ENCODE measurements at places on chromosomes 11 and 22.

- no peak for DNase-seq
These were observed 1.7 kb upstream of the ME3 start for GRCh38 chr11:86673872-86674750.

DNA sequence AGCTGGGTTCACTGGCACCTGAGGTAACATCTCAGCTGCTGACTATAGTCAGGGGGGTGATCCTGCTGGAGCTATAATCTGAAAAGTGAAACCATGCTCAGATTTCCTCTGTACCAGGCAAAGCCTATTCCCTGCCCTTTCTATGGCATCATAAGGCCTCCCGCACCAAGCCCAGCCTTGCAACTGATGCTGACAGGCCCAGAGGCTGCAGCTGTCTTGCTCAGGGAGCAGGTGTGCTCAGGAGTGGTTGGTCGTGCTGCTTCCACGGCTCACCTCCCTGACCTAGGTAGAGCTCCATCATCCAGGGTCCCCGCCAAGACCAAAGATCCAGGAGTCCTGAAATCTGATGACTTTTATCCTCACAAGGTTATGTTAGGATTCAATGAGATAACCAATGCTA lies 121.7 kb downstream of the FEZ1 start:
- no peak for DNase-seq

DNA sequence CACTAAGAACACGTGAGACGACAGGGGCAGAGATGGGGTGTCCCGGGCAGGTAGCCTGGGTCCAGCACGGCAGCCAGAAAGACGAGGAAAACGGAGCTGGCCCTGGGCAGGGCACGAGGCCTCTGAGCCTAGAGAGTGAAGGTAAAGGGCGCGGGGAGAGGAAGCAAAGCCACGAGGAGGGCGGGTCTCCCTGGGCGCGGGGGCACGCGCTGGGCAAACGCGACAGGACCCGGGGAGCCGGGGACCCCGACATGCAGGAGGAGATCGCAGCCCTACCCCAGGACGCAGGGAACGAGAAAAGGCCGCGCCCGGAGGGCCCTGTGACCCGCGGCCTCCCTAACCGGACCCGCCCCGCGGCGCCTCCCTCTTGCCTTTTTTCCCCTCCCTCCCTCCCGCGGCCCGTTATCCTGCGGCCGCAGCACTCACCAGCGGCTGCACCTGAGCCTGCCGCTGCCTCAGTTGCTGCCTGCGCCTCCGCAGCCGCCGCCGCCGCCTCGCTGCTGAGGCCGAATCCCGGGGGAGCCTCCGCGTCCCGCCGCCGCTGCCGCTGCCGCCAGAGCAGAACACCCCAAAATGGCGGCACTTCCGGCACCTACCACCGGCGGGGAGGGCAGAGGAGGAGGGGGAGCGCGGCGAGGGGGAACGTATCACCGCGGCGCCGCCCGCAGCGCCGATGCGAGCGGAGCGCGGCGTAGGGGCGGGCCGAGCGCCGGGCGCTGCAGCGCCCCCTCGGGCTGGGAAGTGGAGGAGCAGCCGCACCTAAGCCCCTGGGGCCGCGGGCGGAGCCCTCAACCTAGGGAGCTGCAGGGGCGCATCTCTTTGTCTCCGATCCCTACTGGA lies at the start of gene CELF1:
TSS of gene CELF1 (minus strand) at position 567 of the 840 bp plus-strand sequence. CDS start 53,609 bp downstream, outside the sequence.
- DNase-seq, result peak; percentile 80

DNA sequence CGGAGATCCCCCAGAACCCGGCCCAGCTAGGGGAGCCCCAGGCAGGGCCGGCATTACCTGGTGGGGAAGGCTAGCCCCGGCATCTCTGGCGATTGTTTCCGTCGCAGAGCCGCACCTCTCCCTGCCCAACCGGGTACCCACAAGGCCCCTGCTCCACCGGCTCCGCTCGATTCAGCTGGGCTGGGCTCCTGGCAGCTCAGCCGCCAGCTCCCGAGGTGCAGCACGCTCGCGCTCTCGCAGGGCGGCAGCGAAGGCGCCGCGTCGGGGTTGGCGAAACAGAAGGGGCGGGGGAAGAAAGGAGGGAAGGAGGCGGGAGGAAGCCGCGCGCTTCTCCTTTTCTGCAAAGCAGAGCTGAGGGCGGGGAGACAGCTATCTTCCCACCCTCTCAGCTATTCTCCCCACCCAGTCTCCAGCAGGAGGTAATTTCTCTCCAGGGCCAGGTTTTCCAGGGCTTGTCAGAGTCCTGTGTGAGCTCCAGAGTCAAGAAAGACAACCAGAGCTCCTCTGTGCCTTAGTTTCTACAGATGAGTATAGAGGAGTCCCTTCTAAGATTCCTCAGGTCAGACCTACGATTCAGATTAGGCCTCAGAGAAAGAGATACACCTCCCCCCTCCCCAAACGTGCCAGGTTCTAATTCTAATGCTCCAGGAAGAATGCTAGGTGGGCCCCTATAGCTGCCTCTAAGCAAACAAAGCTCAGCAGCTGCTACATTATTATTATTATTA lies 62.0 kb downstream of the PAK1 start:
- DNase-seq, result peak; percentile 87

- no peak for DNase-seq
These were observed 1.8 kb downstream of the IGF2 start for GRCh38 chr11:2137202-2138067.

GRCh38 chr22:30372915-30373314 lies 14.3 kb downstream of the RNF215 start:
- DNase-seq, result no peak

- no peak for DNase-seq
These were observed 34.5 kb upstream of the SEZ6L start for GRCh38 chr22:26134654-26135330.

GRCh38 chr11:72989727-72990126 lies 152.4 kb downstream of the FCHSD2 start:
- no peak for DNase-seq

DNA sequence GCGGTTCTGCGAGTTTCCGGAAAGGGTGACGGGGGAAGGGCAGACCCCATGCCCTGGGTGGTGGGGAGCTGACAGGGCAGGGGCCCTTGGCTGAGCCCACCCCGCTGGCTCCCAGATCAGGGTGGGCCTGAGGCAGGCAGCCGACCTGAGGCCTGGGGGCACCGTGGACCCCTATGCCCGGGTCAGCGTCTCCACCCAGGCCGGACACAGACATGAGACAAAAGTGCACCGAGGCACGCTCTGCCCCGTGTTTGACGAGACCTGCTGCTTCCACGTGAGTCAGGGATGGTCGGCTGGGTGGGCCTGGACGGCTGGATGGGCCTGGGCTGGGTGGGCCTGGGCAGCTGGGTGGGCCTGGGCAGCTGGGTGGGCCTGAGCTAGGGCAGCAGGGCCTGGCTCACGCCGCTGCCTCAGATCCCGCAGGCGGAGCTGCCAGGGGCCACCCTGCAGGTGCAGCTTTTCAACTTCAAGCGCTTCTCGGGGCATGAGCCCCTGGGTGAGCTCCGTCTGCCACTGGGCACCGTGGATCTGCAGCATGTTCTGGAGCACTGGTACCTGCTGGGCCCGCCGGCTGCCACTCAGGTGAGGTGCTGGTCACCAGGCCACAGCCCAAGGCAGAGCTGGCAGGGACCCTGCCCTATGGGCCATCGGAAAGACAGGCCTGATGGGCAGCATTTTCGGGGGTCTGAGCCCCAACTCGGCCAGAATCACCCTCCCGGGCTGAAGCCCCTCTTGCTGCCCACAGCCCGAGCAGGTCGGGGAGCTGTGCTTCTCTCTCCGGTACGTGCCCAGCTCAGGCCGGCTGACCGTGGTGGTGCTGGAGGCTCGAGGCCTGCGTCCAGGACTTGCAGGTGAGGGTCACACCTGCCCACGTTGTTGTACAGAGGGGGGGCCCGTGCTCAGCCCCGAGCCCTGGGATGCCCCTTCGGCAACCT lies 1.5 kb downstream of the SYT8 start:
- no peak for DNase-seq

DNA sequence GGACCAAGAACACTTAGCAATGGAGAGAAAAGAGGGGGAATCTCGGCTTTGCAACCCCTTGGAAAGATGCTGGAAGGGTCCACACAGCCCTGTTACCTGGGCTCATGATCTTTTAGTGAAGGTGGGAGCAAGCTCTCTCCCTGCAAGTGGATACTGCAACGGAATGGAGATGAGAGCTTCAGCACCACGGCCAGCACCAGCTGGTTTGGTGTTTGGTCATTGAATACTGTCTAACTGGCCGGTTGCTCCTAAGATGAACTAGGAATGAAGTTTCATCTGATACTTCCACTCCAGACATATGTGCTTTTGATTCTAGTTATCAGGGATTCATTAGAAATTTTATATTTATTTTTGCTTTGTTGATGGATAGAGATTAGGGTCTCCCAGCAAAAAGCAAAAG lies 16.3 kb downstream of the HTR3A start:
- no peak for DNase-seq

DNA sequence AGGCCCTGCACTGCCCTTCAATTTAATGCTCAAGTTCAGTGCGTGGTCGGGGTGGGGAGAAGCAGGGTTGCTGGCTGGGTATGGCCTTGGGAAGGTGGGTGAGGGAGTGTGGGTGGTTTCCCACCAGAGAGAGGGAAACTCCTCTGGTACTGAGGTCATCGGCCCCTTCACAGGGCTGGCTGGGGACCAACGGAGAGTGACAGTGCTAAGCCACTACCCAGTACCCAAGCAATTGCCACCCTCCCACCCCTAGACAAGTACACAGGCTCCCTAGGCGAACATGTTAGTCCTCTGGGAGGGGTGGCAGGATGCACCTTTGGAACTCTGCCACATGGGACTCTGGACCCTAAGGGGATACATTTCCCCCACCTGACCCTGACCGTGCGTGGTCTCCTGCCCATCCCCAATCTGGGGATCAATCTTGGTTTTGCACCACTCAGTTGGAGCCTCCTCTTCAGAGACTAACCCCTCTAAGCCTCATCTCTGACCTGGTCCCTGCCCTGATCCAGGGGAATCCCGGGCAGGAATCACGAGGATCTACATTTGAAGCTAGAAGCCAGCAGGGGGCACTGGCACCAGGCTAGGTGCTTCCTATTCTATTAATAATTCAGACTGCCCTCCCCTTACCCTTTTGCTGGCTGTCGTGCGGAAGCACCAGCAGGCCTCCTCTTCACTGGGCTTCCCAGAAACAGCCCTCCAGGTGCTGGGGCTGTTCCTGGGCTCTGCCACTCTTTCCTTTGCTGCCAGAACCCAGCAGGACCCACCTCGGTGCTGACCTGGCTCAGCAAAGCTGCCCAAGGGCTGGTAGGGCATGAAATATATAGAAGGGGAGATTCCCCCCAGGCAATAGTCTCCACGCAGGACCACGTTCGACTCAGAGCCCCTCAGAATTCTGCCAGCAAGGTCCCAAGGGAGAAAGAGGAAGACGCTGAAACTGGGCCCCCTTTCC lies 377.7 kb downstream of the TENM4 start:
- no peak for DNase-seq

DNA sequence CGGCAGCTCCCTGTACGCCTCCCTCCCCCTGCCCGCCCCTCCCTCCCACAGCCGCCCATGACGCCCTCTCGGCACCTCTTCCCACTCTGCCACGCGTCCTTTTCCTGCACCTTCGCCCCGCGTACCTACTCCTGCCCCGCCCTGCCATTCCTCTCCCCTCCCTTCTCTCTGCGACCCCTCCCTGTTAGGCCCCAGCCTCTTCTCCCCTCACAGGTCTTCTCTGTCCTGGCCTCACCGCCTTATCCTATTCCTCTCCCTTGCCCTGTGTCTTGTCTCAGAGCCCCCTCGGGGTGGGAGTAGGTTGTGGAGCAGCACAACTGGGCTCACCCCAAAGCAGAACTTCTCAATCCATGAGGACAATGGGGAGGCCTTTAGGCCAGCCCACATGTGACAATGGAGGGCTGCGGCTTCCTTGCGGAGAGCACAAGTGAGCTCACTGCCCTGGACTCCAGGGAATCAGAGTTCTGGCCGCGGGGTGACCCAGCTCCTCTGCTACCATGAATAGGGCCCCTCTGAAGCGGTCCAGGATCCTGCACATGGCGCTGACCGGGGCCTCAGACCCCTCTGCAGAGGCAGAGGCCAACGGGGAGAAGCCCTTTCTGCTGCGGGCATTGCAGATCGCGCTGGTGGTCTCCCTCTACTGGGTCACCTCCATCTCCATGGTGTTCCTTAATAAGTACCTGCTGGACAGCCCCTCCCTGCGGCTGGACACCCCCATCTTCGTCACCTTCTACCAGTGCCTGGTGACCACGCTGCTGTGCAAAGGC lies 539 bp downstream of the SLC35C1 start:
- DNase-seq, result no peak

DNA sequence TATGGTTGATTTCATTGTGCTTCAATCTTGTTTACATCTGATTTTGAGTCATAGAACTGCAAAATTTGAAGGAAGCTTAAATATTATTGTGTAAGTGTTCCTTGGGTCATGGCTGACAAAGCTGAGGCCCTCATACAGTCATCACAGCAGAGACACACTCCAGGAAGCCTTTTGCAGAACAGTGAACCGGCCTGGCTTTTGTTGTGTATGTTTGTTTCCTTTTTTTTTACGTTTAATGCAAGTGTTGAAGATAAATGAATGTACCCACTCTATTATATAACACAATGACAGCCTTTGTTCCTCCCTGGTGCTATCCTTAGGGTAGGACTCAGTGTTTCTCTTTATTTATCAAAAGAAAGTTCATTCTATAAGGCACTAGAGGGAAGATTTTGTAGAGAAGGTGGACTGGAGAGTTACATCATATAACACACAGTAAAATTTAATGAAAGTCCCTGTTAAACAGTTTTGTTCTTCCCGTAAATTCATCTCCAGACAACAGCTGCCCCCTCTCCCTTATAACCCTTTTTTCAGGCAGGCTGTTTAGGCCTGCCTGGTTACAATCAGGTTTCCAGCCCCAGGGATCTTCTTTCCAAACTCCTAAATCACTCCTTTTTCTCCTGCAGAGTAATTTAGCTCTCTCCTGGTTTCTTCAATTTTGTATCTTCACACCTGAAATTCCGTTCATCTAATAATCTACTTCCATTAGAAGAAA lies 34.3 kb upstream of the CSTF3 start:
- no peak for DNase-seq

DNA sequence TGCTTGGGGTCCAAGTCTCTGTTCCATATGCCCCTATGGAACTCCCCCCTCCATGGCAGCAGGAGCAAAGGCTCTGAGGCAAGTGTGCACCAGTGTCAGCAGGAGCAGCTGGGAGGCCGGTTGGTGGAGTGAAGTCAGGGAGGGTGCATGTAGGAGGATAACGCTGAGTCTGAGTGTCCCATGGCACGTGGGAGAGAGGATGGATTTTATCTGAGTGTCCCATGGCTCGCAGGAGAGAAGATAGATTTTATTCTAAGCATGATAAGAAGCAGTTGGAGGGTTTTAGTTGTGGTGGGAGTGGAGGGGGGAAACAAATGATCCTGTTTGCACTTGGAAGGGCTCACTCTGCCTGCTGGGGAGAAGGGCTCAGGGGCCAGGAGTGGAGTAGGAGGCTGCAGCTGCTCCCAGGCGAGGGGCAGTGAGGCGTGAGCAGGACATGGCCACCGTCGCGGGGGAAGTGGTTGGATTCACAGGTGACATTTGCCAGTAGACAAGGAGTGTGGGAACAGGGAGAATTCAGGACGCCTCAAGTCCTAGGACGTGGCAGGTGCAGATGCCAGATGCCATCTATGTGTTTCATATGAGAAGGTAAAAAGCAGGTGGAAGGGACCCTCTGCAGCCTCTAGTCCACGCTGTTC lies 33.6 kb upstream of the PARVG start:
- DNase-seq, result no peak

GRCh38 chr11:68016161-68016903 lies 6.2 kb downstream of the ALDH3B1 start:
- DNase-seq, result no peak
